ENCODE measurements at places on chromosomes 11 and 22.

DNA sequence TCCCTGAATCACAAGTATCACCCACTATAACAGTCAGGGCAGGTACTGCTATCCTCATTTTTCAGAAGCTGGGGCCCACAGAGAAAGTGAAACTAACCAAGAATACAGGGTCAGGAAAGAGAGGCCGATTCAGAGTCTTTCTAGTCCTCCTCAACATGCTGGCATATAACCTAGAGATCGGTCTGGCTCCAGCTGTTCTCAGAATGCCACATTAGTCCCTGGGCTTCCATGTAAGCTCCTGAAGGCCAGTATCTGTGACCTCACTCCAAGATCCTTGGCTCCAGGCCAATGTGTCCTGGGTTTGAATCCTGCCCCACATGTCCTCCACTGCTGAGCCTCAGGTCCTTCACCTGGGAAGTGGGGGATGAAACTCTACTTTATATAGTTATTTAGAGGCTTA lies 50.4 kb downstream of the TENM4 start:
- no peak for DNase-seq

GRCh38 chr22:30370641-30371230 lies 13.9 kb downstream of the CCDC157 start:
- no peak for DNase-seq

GRCh38 chr22:46586531-46587011 lies 33.6 kb upstream of the GRAMD4 start:
- no peak for DNase-seq

DNA sequence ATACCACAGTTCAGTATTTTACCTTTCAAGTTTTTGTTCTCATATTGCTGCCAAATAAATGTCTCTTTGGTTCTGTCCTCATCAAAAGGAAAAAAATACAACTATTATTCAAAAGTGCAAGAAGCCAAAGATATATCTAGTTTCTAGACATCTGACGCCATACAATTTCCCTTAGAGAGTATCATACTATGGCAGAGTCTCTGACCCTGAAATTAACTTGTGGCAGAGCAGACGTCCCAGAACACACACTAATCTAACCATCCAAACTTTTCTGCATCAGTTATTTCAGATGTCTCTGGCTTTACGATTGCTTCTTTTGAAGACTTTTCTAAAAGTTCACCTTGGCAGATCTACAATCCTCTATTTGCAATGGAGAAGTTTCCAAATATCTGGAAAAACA lies 2.7 kb downstream of the OR51T1 start:
- no peak for DNase-seq

- DNase-seq = no peak
Measured at GRCh38 chr11:12182676-12183541, 72.5 kb downstream of the MICAL2 start.

- no peak for DNase-seq
Measured at GRCh38 chr11:73652046-73652730, 5.8 kb downstream of the PLEKHB1 start.

GRCh38 chr11:105577641-105578040 lies 32.2 kb upstream of the GRIA4 start:
- DNase-seq = no peak

- DNase-seq = no peak
Measured at GRCh38 chr11:4672470-4672869, 25.2 kb downstream of the OR51E2 start.

DNA sequence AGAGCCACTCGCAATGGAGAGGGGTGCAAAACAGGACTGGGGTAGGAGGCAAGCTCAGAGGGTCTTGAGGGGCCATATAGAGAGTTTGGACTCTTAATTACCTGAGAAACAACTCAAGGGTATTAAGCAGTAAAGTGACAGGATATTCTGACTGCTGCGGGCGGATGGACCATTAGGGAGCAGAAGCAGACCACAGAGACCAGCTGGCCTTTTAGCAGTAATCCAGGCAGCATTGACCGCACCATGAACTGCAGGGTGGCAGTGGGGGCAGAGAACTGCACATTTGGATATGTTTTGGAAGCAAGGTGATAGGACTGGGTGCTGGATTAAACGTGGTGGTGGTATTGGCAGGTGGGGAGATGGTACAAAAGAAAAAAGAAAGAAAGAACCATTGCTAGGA lies 125.3 kb downstream of the DBX1 start:
- DNase-seq = no peak

GRCh38 chr22:41226723-41227655 lies 13.7 kb downstream of the CHADL start:
- DNase-seq = no peak

GRCh38 chr11:133197425-133197824 lies 334.9 kb downstream of the OPCML start:
- DNase-seq = no peak

GRCh38 chr11:73862986-73863385 lies 13.7 kb downstream of the COA4 start:
- DNase-seq = no peak

GRCh38 chr11:121494355-121495099 lies 41.8 kb upstream of the SORL1-AS1 start:
- DNase-seq = peak; percentile 46

- DNase-seq = no peak
Measured at GRCh38 chr11:75481223-75481921, 44.4 kb downstream of the GDPD5 start.

DNA sequence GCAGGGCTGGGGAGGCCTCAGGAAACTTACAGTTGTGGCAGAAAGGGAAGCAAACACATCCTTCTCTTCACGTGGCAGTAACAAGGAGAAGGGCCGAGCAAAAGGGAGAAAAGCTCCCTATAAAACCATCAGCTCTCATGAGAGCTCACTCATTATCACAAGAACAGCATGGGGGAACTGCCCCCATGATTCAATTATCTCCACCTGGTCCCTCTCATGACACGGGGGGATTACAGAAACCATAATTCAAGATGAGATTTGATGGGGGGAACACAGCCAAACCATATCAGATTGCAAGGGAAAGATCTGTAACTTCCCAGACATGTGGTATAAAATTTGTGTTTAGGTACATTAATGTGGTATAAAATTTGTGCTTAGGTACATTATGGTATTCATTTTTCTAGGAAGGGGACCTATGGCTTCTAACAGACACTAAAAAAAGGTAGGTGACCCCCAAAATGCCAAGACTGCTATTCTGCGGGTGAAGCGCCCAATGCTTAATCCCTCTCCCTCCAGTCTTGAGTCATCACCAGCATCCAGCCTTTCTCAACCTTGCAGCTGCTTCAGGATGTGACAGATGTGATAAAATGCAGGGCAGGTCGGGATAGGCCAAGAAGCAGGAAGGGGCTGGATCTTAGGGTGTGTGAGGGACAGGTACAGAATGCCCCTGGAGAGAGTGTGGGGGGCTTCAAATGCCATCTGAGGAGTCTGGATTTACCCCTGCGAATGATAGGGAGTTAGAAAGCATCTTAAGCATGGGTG lies 57.7 kb upstream of the AMPD3 start:
- DNase-seq = no peak

DNA sequence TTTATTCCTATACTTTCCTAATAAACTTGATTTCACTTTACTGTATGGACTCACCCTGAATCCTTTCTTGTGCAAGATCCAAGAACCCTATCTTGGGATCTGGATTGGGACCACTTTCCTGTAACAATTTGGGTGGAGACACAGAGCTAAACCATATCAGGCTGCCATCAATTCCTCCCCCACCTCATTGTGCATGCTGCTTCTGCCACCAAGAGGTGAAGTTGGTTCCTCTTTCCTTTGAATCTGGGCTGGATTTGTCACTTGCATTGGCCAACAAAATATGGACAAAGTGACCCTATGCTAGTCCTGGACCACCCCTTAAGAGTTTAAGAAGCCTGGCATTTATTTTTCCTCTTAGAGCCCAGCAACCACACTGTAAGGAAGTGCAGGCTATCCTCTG lies 39.4 kb upstream of the CEP295 start:
- DNase-seq = no peak

- no peak for DNase-seq
Measured at GRCh38 chr11:63212742-63213141, 30.7 kb downstream of the SLC22A25 start.

DNA sequence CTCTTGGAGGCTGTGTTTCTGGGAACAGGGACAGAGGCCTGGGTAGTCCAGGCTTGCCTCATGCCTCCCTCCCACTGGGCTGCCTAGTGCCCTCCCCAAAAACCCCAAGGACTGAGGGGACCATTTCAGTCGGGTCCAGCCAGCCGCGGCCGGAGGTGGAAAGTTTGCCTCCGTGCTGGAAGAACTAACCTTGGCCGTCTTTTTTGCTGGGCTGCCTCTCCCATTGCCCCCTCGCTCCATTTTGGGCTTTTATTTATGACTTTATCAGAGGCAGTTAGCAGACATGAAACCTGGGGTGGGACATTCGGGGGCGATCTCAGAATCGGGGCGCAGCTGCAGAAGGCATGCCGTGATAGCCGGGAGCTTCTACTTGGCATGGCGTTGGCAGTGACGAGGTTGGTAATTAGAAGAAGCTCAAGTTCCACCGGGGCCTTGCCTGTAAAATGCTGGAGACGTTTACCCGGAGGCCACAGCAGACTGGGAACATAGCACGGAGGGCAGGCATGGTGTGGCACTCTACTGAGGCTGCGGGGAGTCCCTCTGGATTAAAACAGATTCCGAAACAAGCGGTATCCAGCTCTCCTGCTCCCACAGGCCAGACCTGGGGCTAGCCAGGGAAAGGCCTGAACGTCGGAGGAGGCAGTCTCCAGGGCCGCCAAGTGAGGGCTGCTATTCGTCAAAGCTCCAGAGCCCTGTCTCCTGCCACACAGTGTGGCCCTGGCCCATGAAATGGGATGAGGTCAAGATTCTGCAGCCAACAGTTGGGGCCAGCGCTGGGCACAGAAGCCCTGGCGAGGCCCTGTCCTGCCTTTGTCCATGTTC lies 76.4 kb upstream of the PPARA start:
- no peak for DNase-seq

DNA sequence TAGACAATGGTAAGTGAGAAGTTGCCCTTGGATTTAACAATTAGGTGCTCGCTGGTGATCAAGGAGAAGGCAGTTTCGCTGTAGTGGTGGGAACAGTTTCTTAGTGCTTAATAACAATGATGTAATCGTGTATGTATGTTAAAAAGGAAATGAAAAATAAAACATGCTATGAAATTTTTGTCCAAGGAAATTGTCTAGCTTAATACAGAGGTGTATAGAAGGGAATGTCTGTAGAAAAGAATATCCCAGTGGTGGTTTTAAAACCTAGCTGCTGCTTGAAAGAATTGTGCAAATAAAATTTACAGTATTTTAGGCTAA lies 53.1 kb downstream of the SWAP70 start:
- no peak for DNase-seq

DNA sequence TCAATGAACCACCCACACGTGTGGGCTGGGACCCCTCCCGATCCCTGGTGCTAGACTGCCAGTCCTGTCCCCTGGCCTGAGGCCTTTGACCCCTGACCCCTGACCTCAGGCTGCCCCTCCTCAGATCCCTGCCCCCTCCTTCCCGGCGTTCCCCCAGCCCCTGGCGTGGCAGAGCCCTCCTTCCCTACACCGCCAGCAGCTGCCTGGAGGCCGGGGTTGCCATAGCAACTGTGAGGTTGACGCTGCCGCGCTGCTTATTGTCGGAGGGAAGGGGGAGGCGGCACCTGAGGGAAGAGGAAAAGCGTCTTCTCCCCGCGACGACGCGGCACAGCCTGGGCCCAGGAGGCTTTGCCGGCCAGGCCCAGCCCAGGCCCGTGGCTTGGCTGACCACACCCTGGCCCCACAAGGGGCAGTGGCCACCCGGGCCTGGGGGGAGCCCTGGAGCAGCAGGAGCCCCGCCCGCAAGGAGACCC lies 32.6 kb downstream of the SHANK3 start:
- DNase-seq = no peak

DNA sequence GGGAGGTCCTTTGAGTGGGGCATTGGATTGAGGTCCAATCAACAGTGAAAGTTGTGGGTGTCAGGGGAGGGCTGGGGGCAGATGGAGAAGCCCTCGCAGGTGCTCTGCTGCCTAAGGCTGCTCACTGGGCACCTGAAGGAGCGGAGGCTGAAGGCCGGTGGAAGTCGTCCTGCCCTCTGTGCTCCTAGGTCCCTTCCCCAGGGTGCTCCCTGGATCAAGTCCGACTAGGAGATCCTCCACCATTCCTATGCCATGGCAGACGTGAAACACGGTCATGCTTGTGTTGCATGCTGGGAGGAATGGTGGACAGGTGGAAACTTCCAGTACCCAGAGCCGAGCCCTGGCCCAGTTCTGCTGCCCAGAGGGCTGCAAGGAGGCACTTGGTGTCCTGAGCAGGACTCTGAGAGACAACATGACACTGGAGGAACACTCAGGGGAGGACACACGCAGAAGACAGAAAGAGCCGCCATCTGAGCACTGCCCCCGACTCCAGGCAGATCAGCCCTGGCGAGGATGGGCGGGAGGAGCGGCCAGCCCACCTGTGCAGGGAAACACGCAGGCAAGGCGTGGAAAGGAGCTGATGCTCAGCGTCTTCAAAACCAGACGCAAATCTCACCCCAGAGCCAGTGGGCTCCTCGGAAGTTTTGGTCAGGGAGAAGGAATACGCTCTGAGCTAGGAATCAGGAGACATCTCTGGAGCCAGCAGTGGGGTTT lies 786.8 kb downstream of the BRD1 start:
- no peak for DNase-seq

GRCh38 chr11:7898666-7899283 lies 32.3 kb downstream of the OR10A6 start:
- no peak for DNase-seq

DNA sequence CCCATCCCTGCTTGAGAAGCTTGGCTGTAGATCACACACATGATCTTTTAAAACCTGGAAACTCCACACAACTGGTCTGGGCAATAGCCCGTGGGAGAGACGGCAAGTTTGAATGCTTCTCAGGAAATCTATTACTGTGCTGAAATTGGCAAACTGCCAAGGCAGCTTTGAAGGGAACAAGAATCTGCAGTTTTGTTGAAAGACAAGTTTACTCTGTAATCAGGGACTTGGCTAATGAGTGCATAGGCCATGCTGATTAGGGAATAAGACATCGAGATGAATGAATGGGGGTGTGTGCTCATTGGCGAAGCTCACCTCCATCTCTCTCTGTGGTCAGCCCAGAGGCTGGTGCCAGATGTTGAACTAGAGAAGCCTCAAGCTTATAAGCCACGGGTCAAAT lies 218.8 kb downstream of the HIPK3 start:
- no peak for DNase-seq

DNA sequence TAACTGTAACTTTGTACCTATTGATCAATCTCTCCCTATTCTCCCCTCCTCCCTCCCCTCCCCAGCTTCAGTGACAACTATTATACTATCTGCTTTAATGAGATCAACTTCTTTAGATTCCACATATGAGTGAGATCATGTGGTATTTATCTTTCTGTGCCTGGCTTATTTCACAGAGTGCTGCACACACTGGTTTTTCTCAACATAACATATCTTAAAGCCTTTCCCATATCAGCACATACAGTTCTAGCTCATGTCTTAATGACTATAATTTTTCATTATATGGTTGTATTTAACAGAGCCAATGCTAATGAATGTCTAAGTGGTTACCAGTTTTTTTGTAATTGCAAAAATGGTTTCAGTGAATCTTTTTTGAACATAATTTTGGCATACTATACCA lies 340.3 kb upstream of the DDI1 start:
- no peak for DNase-seq

GRCh38 chr11:76524461-76524860 lies 79.6 kb downstream of the EMSY start:
- DNase-seq = no peak

- no peak for DNase-seq
Measured at GRCh38 chr11:132960273-132961078, 571.8 kb downstream of the OPCML start.

All from activated CD8-positive, alpha-beta memory T cell treated with anti-CD3 and anti-CD28 coated beads for 4 hours (primary cell).